ENCODE measurements at places on chromosomes 2 and 18.

- DNase-seq = no peak
These were observed 31.8 kb downstream of the MEMO1 start for GRCh38 chr2:31979018-31979417.

- no peak for DNase-seq
These were observed 105.5 kb downstream of the CAPN13 start for GRCh38 chr2:30701782-30702181.

GRCh38 chr2:234949762-234950434 lies 1.9 kb upstream of the SH3BP4 start:
- DNase-seq = peak; percentile 50

- no peak for DNase-seq
These were observed 111.4 kb downstream of the NFATC1 start for GRCh38 chr18:79507076-79507545.

- DNase-seq = no peak
These were observed 272.9 kb downstream of the SLC8A1 start for GRCh38 chr2:40178971-40179370.

DNA sequence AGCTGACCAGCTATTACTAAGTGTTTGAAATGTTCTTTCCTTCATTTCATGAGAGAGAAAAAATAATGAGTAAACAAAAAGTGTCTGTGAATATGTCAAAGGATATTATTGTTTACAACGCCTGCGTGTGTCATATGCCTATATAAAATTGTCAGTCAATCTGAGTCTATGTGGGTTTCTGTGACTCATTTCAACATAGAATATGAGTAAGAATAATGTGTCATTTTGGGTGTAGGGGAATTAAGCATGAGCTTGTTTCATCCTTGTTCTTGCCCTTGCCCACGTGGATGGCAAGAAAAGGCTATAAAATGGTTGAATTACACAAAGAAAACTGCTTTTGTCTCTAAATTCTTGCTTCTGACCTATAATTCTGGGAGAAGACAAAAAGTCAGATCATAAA lies 466.0 kb downstream of the PTH2R start:
- no peak for DNase-seq

GRCh38 chr2:65813631-65814173 lies 381.3 kb upstream of the SPRED2 start:
- DNase-seq = no peak

GRCh38 chr2:224952936-224953657 lies 89.2 kb downstream of the DOCK10 start:
- DNase-seq = no peak

GRCh38 chr18:59047321-59048047 lies 92.2 kb upstream of the SEC11C start:
- no peak for DNase-seq

GRCh38 chr2:109614715-109615636 lies 812 bp downstream of the SOWAHC start:
- DNase-seq = no peak

DNA sequence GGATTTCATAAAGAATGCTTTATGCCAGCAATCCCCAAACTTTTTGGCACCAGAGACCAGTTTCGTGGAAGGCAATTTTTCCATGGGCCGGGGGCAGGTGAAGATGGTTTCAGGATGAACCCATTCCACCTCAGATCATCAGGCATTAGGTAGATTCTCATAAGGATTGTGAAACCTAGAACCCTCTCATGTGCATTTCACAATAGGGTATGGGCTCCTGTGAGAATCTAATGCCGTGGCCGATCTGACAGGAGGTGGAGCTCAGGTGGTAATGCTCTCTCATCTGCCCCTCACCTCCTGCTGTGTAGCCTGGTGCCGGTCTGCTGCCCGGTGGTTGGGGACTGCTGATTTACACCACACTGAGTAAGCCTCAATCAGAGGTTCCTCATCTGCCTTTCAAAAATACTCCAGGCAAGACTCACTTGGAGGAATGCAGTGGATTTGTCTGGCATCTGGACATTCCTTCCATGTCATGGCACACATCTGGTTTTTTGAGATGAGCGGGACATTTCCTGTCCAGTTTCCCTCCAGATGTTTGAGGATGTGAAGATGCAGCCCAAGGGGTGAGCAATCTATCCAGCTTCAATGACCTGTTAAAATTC lies 185.8 kb downstream of the VAPA start:
- no peak for DNase-seq

DNA sequence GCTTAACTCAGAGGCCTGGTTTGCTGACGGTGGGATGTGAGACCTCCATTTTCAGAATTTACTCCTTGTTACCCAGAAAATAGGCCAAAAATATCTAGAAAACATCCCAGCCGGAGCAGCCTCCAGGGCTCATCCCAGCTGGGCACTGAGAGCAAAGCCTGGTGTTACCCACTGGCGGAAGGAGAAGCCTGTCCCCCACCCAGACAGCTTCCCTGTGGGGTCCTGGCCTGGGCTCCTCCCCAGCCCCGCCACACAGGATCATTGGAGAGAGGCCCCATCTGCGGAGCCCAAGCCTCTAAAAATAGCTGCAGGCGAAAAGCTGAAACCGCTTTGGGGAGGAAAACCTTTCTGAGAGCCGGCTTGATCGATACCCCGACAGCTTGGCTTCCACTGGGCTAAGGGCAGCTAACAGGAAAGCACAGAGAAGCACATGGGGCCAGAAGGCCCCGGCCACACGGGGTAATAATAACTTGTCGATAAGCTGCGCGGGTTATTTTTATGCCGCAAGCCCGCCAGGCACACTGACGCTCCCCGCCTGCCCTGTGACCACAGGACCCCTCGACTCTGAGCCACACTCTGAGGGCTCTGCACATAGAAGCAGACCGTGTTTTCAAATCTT lies 26.9 kb upstream of the FAHD2A start:
- DNase-seq = no peak

DNA sequence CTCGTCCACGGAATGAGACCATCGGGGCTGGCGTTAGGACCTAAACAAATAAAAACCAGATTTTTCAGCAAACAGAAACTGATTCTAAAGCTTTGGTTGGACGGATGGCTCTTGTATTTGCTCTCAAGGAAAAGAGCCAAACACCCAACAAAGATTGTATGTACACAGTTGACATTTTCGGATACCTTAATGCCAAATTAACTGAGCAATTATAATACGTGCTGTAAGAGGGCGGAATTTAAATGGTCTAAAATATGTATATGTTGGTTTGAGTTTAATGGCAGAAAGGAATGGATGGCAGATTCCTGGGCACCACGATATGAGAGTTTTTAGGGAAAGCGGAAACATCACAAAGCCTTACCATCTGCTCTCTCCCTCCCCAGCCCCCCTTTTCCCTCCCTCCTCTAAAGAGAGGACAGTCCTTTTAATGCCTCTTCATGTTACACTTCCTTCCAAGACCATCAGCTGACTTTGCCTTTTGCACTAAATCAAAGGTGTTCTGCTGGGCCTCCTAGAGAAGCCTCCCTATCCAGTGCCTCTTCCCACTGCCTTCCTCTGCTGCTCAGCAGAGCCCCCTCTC lies 33.3 kb downstream of the STAT1 start:
- DNase-seq = no peak

DNA sequence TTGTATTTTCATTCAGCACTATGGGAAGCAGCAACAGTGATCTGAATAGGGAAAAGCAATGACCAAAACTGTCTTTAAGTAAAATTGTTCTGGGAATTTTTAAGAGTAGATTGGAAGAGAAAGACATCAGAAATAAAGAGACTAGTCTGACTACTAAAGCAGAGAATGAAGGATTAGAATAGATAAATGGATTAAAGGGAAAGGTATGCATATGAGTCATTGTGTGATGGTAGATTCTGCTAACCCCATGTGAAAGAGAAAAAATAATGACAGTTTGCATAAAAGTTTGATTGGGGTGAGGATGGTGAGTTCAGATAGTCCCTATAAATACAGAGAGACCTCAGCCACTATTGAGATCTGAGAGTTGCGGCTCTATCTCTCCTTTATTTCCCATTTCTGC lies 139.6 kb upstream of the DCC start:
- no peak for DNase-seq

DNA sequence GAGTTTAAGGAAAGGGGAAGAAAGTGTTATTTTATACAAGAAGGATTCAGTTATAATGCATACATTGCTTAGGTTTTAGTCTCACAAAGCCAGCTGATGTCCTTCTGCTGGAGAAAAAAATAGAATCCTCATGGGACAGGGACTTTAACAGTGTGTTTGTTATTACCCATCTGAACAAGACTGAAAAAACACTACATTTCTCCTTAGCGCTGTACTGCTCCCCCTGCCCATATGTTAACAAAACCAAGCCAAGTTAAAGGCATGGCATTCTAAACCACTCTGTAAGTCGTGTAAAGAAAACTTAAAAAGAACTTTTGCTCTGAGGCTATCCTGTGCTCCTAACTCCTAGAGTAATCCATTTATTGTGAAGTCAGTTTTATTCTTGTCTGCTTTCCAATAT lies 102.6 kb upstream of the NYAP2 start:
- no peak for DNase-seq
